Stimulated activated effector memory CD8-positive, alpha-beta T cell treated with anti-CD3 and anti-CD28 coated beads, Interleukin-12 subunit alpha, Interleukin-12 subunit beta, amount 100 ng/mL, for 72 hours (primary cell): ENCODE measurements at places on chromosomes 4 and X.
A peak's percentile ranks its signal among the peaks of the same experiment; 100 is the strongest.

- DNase-seq = no peak
These were observed 56.7 kb upstream of the ATOH1 start for GRCh38 chr4:93771640-93772411.

DNA sequence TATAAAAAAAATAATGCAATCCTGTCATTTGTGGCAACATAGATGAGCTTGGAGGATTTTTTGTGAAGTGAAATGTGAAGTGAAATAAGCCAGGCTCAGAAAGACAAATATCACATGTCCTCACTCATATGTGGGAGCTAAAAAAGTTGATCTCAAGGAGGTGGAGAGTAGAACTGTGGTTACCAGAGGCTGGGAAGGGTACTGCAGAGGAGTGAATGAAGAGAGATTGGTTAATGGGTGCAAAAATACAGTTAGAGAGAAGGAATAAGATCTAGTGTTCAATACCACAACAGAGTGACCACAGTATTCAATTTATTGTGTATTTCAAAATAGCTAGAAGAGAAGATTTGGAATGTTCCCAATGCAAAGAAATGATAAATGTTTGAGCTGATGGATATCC lies 13.4 kb upstream of the ZCCHC18 start:
- DNase-seq = no peak

- DNase-seq = peak; percentile 2
These were observed 54.1 kb downstream of the SRPX start for GRCh38 chrX:38166478-38167083.

DNA sequence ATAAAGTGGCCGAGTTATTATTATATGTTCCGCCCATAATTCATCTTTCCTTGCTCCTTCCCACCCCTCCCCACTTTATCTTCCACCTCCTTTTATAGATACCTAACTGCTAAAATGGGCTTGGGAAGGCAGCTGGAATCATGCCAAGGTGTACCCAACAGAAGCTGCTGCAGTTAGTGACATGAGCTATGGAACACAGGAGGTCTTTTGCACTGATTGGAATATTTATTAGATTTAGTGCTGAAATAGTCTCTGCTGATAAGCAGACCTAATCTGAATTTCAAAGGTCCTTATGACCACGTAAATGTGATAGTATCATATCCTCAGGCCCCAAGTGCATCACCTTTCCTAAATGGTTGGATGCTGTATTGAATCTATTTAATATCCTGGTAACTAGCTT lies 64.9 kb downstream of the HMGB2 start:
- DNase-seq = no peak

DNA sequence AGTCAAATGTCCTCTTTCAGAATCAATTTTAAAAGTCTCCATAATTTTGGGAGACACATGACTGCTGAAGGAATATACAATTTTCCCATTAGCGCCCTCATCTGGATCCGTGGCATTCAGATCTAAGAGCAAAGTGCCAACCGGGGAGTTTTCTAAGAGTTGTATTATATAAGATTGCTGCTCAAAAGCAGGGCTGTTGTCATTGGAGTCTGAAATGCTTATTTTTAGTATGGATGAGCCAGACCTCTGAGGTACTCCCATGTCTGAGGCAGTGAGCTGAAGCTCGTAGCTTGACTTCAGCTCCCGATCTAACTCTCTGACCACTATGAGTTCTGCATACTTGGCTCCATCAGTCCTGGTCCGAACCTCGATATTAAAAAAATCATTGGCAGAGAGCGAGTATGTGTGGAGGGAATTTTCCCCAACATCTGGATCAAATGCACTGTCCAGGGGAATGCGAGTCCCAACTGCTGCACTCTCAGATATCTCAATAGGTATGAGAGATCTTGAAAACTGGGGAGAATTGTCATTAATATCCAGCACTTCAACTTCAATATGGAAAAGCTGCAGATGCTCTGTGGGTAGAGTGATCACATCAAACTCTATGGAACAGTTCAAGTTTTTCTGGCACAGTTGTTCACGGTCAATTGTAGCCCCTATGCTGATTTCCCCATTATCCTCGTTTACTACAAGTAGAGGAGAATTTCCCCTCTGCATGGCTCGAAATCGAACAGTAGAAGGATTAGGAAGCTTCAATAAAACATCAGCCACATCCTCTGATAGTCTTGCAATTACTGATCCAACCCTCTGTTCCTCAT lies 917 bp downstream of the PCDH18 start:
- no peak for DNase-seq

GRCh38 chrX:19625612-19626011 lies 110.3 kb upstream of the MAP3K15 start:
- DNase-seq = peak; percentile 69

DNA sequence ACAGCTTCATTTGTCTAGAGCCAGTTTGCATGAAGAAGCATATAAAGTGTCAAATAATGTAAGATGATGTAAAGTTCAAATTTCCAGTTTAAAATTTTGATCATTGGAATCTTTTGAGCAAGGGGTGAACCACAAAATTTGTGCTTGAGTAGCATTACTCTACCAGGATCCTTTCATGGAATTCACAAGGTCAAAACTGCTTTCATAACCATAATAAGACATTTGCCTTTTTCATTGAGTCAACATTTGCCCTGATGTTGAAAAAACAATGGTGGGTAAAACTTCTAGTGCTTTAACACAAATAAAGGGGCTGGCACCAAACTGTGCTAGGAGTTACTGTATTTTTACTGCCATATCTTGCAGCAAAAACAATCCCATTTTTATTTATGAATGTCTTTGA lies 142.2 kb downstream of the GLRA3 start:
- DNase-seq = no peak

GRCh38 chr4:28241021-28241420 lies 1380.4 kb downstream of the STIM2 start:
- no peak for DNase-seq

DNA sequence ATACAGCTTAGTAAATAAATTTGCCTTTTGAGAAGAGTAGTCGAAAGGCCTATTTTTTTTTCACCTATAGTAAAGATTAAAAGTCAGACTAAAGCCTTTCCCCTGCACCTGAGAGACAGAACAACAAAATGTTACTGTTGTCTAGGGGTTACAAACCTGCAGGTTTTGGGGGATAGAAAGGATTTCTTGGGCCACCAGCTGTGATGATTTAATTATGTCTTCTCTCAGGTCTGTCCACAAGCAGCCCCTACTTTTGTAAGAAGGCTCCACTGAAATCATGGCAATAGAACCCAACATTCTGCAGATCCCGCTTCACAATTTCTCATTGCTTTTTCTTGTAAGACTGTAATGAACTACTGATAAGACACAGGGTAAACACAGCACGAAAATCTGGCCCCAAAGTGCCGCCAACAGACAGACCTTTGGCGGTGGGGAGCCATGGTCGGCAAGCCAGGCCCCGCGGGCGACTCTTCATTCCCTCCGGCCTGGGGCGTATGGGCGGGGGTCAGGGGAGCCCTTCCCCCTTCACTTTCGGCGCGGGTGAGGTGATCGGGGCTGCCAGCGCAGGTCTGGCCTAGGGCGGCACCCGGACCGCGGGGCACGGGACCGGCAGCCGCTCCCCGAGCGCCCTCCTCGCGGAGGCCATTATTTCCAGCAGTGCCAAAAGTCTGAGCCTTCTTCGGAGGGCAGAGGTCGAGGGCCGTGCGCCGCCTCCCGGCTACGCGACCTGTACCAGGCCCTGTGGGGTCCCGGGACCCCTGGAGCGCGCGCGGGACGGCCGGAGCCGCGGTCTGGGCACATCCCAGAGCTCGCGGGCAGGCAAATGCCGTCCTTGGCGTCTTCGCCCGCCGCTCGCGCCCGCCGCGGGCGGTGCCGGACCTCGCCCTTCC lies 812 bp upstream of the KDM6A start:
- no peak for DNase-seq

GRCh38 chrX:138711399-138712347 lies at the start of gene FGF13:
Gene FGF13 (minus strand): TSS chrX:138711717. CDS start chrX:138711003, 714 bp downstream.
- no peak for DNase-seq

GRCh38 chr4:11843927-11844326 lies 415.2 kb upstream of the HS3ST1 start:
- no peak for DNase-seq

GRCh38 chr4:178941975-178942374 lies 1499.7 kb upstream of the AGA start:
- no peak for DNase-seq

DNA sequence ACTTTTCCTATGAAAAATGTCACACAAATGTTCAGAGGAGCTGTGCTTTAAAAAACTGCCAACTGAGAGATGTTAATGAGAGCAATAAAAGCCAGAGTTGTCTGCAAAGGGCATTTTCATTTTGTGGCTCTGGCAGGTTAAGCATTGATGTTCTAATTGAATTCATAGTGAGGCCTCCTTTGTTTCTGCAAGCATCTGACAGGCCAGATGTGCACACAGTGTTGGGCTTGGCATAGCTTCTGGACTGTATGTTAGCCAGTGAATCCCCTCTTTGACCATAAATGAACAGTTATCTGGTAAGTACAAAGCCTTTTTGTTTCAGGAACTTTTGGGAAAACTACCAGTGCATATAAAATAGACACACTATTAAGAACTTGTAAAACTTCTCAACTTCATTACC lies 81.9 kb downstream of the JADE3 start:
- no peak for DNase-seq

- no peak for DNase-seq
These were observed 38.3 kb upstream of the LGI2 start for GRCh38 chr4:25069014-25069413.

GRCh38 chr4:84583876-84584380 lies 1.0 kb downstream of the CDS1 start:
- DNase-seq = no peak

DNA sequence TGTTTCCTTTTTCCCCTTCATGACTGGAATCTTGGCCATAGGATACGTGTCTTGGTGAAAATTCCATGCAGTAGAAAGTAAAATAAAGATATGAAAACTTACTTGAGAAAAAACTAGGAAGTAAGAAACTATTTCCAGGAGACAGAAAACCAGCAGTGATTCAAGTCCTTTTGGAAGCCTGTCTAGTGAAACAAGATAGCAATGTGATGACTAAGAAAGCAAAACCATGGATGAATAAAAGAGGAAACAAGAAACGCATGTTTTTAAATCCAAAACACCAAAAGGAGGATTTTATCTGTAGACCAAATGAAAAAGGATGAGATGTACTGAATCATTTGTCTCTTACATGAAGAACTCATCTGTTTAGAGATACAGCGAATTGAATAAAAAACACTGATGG lies 1430.0 kb downstream of the ARAP2 start:
- DNase-seq = no peak

- no peak for DNase-seq
These were observed 5.7 kb downstream of the JAKMIP1 start for GRCh38 chr4:6194458-6195195.

- no peak for DNase-seq
These were observed 96.4 kb downstream of the LNX1 start for GRCh38 chr4:53494851-53495250.

DNA sequence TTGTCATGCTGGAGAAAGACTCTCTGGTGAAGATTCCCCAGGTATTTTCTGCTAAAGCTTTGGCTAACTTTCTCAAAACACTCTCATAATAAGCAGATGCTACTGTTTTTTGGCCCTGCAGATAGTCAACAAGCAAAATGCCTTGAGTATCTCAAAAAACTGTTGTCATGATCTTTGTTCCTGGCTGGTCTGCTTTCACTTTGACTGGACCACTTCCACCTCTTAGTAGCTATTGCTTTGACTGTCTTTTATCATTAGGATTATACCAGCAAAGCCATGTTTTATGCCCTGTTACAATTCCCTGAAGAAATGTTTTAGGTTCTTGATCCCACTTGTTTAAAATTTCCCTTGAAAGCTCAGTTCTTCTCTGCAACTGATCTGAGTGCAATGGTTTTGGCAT lies 231.5 kb downstream of the SLC7A11 start:
- DNase-seq = no peak
